ENCODE measurements at places on chromosomes 4 and X.

- DNase-seq: no peak
Measured at GRCh38 chr4:33086331-33086925, 2366.3 kb downstream of the PCDH7 start.

- no peak for DNase-seq
Measured at GRCh38 chrX:9816084-9816700, 30.0 kb downstream of the SHROOM2 start.

DNA sequence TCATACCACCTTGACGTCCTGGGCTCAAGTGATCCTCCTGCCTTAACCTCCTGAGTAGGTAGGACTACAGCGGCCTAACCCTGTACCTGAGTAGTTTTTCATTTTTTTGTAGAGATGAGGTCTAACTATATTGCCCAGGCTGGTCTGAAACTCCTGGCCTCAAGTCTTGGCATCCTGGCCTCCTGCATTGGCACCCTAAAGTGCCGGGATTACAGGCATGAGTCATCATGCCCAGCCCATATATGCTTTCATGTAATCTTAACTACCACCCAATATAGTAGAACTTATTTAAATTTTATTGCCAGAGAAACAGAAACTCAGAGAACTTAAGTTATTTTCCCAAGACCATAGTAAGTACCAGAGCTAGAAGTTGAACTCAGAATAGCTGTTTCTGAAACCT lies 27.1 kb downstream of the AFM start:
- no peak for DNase-seq

GRCh38 chr4:1792832-1793495 lies at the start of gene FGFR3:
FGFR3 (plus strand) TSS chr4:1793293; CDS start chr4:1793935, 642 bp downstream.
- DNase-seq: peak; percentile 19

DNA sequence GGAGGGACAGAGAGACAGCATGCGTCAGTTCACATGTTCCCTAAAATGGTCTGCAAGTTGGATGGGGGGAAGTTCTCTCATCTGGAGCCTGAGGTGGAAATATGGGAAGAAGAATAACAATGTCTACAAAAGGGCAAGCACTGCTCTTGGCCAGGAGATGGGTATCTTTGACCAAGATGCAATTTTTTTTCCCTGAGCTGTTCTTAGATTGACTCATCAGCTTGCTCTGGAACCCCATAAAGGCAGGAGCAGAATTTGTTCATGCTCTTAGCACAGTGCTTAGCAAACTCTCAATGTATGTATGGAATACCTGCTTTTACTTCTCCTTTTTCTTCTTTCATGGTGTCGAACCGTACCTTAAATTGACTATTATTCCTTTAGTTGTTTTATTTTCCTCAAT lies 90.5 kb upstream of the ZNF827 start:
- no peak for DNase-seq

GRCh38 chr4:141541851-141542250 lies 94.5 kb upstream of the IL15 start:
- no peak for DNase-seq

GRCh38 chr4:84792366-84793301 lies 173.9 kb downstream of the WDFY3 start:
- no peak for DNase-seq

GRCh38 chr4:119794681-119795080 lies 166.1 kb upstream of the PDE5A start:
- DNase-seq: no peak
